ENCODE measurements at places on chromosomes 12 and 14. TPM values are rescaled to one million over a fixed set of nuclear protein-coding genes. Genes with fewer than 3 reads are reported as not detected.
A peak's percentile ranks its signal among the peaks of the same experiment; 100 is the strongest.

- DNase-seq, result no peak
These were observed 304.4 kb downstream of the TMEM132D start for GRCh38 chr12:129599406-129599805.

DNA sequence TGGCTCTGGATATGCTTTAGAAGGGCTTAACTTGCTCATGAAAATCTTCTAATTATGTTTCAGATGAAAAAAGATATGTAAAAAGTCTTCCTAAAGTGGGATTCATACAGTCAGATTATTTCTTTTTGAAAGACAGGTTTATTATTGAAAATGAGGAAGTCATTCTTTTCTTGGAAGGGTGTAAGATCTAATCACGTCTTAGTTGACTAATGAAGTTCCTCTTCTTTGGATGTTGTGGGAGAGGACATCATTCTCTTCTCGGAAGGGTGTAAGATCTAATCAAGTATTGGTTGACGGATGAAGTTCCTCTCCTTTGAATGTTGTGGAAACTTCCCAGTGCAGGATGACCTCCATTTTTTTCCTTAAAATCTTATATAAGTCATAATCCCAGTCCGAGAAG is 74.9 kb downstream of the ALG10 start:
- DNase-seq, result no peak

GRCh38 chr14:24990050-24990449 is 59.9 kb downstream of the STXBP6 start:
- DNase-seq, result no peak

DNA sequence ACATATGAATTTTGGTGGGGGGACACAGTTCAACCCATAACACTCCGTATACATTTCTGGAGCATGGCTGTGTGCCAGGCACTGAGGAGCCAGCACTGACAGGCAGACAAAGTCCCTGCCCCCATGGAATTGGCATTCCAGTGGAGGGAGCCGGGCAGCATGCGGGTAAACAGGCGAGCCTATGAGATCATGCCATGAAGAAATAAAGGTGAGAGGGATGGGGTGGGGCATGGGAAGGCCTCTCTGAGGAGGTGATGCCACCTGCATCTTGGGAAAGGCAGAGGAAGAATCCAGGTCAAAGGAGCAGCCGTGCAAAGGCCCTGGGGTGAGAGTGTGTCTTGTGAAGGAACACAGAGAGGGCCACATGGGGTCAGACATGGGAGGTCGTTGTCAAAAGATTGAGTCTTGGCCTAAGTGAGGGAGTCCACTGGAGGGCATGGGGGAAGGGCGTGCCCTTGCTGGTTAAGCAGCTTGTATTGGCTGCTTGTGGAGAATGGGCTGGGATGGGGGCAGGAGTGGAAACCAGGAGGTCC is 3.6 kb downstream of the OTUB2 start:
- DNase-seq, result no peak

DNA sequence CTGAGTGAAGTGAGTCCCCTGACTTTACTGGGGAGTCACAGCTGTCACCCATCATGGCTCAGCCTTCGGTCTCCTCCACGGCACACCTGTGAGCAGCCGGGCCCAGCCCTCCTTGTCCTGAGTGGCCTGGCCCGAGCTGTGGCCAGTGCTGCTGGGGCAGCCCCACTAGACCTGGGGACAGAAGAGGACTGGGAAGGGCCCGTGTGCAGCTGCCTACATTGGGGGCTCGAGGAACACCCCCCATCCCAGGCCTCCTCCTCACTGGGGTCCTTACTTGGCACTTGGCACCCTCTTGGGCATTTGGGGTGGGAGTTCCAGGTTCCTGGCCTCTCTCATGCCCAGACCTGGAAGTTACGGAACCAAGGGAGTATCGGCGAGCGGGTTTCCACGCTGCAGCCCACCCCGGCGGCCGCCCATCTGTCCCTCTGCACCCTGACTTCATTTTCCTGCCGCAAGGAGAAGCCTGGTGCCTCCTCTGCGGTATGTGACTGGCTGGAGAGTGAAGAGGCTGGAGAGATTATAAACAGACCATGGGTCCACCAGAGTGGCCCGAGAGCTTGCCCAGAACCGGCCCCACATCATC is 179.7 kb downstream of the KIF26A start:
- no peak for DNase-seq

DNA sequence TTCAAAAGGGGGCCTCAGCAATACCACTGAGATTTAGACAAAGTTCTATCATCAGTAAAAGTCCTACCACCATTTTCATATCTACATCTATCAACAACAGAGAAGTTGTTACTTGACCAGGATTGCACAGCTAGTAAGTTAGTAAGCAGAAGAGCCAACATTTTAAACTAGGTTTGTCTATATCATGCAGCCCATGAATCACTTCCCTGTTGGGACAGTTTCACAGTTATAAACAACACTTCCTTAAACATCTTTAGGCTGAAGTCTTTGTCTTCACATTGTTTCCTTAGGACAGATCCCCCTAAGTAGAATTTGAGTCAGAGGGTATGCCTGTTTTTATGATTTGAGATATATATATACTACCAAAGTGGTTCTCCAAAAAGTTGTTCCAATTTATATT is 68.5 kb downstream of the DAO start:
- no peak for DNase-seq

DNA sequence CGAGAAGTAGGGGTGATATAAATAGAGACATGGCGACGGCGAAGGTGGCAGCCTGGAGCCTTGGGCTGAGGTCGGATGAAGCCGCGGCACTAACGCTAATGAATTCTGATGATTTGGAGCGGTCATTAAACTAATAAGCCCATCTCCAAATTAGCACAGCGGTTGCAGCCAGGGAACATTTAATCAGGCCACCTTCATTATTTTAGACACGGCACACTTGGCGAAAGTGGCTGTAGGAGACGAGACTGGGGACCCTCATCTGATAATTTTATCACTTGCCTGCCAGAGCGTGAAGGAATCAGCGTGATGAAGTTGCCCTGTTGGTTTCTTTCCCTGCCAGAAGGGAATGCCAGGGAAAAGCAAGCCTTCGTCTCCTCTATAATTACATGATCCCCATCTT is 664.3 kb upstream of the TBX3 start:
- DNase-seq, result no peak

DNA sequence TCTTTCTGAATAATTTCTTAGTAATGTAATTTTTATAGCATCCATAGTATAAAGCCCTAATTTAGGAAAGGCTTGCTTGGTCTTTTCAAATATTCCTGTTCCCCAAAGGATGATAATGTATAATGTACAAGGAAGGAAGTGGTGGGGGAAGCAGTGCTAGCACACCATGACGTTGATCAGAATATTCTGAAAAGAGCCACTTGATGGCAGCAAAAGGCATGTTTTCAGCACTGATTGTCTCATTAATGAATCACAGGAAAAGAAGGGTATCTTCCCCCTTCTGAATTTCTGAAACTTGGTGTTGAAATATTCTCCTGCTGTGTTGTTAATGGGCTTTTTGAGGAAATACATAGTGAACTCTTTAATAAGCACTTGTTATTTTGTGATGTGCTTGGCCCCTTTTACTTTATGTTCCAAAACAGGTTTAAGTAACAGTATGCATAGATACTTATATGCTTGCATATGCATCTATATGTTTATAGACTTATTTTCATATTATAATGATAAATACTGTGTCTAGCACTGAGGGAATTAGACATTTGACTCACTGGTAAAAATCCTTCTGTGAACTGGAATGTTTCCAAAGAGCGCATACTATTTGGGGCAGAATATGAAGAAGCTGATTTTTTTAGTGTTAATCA is 122.0 kb downstream of the TMEM117 start:
- no peak for DNase-seq

DNA sequence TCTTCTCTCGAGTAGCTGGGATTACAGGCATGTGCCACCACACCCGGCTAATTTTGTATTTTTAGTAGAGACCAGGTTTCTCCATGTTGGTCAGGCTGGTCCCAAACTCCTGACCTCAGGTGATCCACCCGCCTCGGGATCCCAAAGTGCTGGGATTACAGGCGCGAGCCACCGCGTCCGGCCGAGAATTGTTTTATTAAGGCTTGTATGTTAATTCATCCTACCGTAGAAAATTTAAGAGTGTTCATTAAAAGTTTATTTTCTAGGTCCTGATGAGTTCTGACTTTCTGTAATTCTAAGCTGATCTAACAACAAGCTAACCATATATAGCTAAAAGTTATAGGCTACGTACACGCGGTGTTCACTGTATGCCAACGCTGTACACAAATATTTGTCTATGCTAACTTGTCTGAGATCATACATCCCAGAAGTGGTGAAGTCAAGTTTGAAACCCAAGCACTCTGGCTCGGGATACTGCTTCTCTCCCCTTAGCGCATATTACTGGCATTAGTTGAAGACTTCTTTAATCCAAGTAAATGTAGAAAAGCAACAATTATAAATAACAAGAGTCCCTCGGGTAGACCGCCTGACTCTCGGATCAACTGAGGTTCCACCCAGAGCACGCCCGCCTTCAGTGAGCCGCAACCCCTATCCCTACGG is 570 bp upstream of the MRPS35 start:
- no peak for DNase-seq

- no peak for DNase-seq
These were observed 127.3 kb downstream of the RFLNA start for GRCh38 chr12:124422142-124422569.

DNA sequence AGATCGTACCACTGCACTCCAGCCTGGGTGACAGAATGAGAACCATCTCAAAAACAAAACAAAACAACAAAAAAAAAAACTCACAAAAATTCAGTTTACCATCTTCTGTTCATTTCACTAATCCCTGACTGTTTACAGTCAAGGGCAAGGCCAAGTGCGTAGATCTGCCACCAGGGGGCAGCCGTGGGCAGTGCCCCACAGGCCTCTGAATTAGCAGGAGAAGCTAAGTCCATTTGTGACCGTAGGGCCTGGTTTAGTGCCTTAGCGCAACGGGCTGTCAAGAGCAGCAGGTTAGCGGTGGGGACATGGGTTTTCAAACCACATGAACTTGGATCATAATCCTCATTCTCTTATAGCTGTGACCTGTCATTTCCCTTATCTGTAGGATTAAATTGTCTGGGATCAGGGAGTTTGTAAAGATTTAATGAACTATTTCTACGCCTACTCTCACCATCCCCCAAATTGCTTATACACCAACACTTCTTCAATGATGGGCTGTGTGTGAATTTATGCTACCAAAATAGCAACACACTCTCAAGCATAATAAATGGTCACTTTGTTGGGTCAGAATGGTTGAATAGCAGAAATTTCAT is 49.0 kb downstream of the KCTD10 start:
- DNase-seq, result peak; percentile 73

DNA sequence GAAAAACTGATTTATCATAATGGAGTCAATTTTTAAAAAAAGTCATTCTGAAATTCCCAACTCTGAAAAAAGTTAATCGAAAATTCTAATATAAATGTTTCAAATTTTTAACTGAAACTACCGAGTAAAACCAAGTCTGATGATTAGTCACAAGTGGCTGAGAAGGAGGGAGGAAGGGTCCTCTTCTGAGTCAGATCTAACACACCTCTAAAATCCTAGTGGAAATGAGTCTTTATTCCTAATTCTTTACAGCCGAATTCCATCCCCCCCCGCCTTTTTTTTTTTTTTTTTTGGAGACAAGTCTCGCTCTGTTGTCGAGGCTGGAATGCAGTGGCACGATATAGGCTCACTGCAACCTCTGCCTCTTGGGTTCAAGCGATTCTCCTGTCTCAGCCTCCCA is 37.9 kb downstream of the RAD9B start:
- DNase-seq, result no peak

DNA sequence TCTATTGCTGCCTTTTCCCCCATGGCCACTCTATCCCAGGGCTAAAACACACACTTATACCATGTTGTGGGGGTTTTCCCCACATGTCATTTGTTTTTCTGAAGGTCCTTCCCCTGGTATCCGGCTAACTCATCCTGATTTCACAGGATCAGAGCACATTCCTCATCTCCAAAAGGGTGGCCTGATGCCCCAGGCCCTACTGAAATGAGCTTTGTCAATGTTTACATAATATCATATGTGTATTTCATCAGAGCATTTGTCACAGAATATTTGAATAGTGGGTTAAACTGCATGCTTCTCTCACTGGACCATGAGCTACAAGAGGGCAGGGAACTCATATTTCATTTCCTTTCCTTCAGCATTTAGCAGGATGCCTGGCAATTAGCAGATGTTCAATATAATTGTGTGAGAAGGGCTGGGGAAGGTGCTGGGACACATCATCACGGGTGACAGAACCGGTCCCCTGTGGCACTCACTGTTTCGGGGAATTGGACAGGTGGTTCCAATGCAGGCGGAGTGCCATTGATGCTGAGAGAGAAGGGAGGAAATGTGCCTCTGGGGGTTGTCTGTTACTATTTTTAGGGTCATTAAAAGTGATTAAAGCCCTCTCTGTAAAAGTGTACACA is 26.8 kb downstream of the EMP1 start:
- DNase-seq, result no peak

GRCh38 chr14:86104691-86105265 is 574.8 kb downstream of the FLRT2 start:
- no peak for DNase-seq

Gene CPNE6
- total RNA-seq, result not detected

Gene PPP4R4
- total RNA-seq, result 9.6 TPM

Gene TDRD9
- total RNA-seq, result not detected

Gene MANSC4
- total RNA-seq, result not detected

Gene LGR5
- 0.15 TPM for total RNA-seq

Gene OAS3
- total RNA-seq, result 0.73 TPM

Gene OVCH1
- 0.07 TPM for total RNA-seq

Data from H1 (cell line).